Fibroblast of villous mesenchyme (primary cell): ENCODE measurements at places on chromosomes 5 and 9. TPM values are rescaled to one million over a fixed set of nuclear protein-coding genes. Genes with fewer than 3 reads are reported as not detected.

The RAB3C gene
- not detected in 2 replicates for total RNA-seq

The IRX2 gene
- total RNA-seq, result 0.32 and 3.0 TPM in 2 replicates

The INSYN2B gene
- total RNA-seq, result 11.0 and 12.5 TPM in 2 replicates

The SPATA31E1 gene
- total RNA-seq, result not detected in 2 replicates

GRCh38 chr5:73747696-73748380 lies 121.8 kb downstream of the ARHGEF28 start:
- no peak for DNase-seq

DNA sequence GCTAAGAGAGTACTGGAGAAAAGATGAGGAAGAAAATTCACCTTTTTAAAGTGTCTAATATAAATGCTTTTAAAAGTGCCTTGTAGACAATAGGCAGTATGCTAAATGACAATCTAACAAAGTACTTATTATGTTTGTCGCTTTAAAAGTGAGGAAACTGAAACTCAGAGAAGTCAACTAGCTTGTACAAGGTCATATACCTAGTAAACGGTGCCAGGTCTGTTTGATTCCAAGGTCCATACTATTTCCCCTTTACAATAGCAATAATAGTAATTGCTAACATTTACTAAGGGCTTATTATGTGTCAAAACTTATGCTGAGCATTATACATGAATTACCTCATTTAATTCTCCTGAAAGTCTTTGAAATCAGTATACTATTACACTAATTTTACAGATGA lies 328.6 kb upstream of the SLC24A2 start:
- no peak for DNase-seq
